Activated CD4-positive, alpha-beta T cell treated with anti-CD3 and anti-CD28 coated beads, Interleukin-2, amount 50 U/mL, for 48 hours (primary cell): ENCODE measurements at places on chromosomes 1 and 21.

DNA sequence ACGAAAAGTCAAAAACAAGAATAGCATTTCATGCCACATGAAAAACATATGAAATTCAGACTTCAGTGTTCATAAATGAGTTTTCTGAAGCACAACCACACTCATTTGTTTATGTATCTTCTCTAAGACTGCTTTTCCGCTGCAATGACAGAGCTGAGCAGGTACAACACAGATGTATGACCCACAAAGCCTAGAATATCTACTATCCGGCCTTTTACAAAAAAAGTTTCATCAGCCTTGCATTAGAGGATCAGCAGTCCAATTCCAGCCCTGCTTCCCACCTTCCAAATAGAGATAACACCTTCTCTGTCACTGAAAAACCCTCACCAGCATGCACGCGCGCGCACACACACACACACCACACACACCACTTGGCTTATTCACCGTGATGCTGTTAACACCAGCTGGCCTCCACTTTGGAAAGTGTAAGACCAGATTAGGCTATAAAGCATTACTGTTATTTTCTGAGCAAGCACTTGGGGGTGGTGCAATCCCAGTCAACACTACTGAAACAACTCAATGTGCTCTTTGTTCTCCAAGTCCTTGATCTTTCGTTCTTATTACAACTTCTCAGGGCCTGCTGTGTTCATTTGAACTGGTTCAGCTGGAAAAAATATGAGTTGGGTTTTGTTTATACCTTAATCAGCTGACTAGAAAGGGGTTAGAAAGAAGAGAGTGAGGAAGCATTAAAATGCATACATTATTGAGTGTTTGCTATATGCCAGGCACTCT is 90.0 kb downstream of the GLUL start:
- DNase-seq, result peak; percentile 24

DNA sequence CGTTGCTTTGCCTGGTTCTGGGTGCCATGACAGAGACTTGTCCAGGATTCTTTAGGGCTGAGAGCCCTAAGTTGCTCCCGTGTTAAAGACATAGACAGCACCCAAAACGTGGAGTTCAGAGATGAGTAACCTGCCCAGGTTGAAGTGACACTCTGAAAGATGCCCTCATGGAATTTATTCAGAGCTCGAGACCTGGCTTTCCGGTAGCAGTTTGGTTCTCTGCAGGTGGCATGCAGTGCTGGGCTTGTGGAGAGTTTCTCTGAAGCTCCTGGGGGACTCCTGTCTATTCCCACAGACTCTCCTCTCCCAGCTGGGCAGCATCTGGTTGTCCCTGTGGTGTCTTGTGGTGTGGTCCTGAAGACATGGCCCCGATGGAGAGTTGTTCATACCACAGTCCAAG is 241.0 kb downstream of the RHOU start:
- no peak for DNase-seq

- peak; percentile 77 for DNase-seq
Observed at GRCh38 chr1:155320661-155321617, at the start of gene RUSC1. RUSC1 (plus strand) TSS chr1:155320894; CDS start chr1:155321774, 880 bp downstream.

- DNase-seq, result no peak
Observed at GRCh38 chr1:89739844-89740216, 81.0 kb upstream of the LRRC8D start.

DNA sequence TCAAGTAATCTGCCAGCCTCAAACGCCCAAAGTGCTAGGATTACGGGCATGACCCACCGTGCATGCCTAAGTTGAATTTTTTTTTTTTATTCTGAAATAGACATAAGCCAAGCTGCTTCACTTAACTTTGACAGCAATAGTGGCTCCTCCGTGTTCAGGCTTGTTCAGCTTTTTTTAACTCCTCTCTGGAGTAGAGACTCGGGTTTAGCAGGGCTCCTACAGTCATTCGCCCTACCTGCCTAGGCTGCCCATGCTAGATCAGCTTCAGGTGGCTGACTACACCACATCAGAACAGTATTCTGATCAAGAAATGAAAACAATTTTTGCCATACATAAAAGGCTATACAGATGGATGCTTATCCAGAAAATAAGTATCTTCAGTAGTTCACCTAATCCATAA is 14.7 kb downstream of the ARID4B start:
- DNase-seq, result no peak

- DNase-seq, result no peak
Observed at GRCh38 chr21:45434645-45435217, 29.8 kb downstream of the COL18A1 start.
